ENCODE measurements at places on chromosomes 3 and 15.

- DNase-seq = no peak
Measured at GRCh38 chr15:88625943-88626741, 5.0 kb downstream of the AEN start.

DNA sequence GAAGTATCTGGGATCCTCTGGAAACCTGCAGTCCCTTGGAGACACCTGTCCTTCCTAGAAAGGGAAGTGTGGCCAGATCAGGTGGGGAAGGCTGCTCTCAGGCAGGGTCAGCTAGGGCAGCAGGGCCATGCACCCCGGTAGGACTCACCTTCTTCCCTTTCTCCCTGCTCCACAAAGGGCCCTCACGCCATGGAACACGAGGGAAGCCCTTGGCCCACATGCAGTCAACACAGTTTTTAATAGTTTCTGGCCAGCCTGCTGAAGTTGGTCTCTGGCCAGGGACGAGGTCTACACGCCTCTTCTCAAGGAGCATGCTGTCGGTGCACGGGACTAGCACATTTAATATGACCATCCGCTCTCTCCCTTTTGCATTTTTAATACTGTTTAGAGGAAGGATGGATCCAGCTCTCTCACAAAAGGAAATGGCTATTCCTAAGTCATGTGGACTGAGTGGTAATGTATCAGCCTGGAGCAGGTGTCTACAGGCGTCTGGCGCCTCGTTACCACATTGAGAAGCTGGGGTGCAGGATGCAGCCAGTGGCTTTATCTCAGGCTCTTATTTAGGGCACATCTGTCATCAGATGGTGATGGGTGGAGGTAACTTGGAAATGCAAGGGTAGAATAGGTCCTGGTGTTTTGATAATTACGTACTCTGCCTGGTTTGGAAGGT, 153.9 kb downstream of the KLF13 start:
- no peak for DNase-seq

GRCh38 chr3:195559723-195560409, 16.7 kb upstream of the PPP1R2 start:
- DNase-seq = no peak

GRCh38 chr15:68479406-68479805, 47.4 kb upstream of the ITGA11 start:
- DNase-seq = no peak

DNA sequence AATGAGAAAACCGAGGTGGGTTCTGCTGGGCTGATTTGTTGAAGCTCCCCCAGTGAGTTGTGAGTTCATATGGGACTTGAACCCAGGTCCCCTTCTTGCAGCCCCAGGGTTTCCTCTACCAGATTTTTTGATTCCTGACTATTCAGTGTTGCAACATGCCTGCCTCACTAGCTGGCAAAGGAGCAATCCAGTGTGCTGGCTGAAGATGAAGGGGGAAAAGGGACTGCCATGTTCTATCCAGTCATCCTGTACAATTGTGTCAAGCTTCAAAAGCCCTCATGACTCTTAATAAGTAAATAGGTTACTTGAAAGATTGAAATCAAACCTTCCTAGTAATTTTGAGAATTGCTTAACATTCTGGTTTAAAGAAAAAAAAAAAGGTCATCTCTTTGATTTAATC, 211.5 kb upstream of the TP63 start:
- no peak for DNase-seq

DNA sequence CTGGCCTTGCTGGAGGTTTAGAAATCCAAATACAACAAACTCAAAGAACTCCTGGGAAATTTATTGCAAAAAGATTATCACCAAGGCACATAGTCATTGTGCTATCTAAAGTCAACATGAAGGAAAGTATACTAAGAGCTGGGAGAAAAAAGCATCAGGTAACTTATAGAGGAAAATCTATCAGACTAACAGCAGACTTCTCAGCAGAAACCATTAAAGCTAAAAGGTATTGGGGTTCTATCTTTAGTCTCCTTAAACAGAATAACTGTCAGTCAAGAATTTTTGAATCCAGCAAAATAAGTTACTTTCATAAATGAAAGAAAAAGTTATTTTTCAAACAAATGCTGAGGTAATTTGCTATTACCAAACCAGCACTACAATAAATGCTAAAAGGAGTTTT, 8.0 kb downstream of the OR5K3 start:
- DNase-seq = no peak

- DNase-seq = no peak
Measured at GRCh38 chr3:178856804-178857203, 214.8 kb downstream of the ZMAT3 start.

- DNase-seq = no peak
Measured at GRCh38 chr3:53975382-53975781, 83.7 kb upstream of the SELENOK start.

DNA sequence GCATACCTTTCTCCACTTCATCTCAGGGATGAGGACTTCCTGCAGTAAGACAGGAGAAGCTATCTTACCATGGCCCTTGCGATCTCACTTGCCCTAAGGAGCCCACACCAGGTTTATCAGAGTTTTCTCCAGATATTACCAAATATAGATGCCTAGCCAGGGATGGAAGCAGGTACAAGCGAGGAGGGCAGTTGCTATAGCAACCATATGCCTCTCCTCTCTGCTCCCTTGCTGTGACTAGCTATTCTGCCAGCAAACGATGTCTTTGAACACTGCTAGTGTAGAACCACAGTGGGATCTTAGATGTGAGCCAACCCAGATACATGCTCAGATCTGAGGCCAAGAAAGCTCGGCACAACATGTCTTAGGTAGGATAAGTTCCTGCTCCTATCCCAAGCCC, 33.9 kb downstream of the GRAMD2A start:
- no peak for DNase-seq
